ENCODE measurements at places on chromosomes 16 and 17.
A peak's percentile ranks its signal among the peaks of the same experiment; 100 is the strongest.

DNA sequence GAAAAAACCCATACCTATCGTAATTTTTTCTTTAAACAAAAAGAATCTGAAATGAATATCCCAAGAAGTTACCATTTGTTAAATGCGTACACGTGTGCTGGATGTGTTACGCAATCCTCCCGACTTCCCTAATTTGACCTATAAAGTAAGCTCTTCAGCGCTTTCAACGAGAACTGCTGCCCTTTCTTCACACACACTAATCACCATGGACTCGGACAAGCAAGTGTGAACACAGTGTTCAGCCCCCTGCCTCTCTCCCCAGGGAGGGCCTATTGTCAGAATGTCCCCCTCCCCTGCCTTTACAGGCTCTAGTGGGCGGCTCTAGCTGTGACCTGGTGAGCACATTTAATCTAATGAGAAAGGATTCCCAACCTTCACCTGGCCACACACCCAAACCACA lies 216.1 kb downstream of the CEP112 start:
- no peak for DNase-seq

- no peak for DNase-seq
Observed at GRCh38 chr16:9797306-9797705, 384.9 kb downstream of the GRIN2A start.

DNA sequence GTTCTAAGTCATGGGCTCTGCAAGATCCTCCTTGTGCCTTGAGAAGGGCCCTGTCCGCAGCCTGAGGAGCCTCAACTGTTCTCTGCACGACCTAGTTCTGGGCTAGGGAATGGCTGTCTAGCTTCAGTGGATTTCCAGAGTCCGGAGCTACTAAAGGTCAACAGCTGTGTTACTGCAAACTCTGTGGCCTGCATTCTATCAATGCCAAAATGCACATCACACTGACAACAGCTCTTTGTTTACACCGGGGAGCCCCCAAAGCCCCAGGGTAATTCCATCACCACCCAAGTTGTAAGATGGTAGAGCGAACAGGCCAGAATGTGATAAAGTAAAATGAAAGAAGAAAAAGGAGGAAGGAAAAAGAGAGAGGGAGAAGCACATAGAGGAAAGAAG lies 610.2 kb downstream of the MAF start:
- no peak for DNase-seq

DNA sequence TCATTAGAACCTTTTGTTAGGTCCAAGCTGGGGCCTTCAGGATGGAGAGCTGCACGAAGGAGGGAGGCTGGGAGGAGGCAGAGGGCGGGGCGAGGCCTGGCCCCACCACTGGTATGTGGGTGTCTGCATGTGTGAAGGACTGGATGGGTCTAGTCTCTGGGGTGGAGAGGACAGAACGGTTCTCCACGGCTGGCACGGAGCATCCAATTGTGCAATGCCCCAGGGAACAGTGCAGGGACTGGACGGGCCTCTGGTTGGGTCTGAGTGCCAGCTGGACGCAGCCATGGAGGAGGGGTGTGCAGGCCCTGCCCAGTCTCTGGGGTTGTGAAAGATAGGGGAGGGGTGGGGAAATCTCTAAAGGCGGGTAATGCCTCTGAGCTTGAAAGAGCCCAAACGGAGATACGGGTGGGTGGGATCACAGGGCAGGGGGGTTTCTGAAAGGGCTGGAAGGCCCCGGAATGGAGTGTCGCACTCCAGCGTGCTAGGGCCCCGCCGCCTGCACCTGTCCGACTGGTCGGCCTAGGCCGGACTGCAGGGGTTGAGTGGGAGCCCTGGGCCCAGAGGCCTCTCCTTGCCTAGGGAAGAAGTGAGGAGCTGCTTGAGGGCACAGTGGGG lies 1.6 kb downstream of the PPL start:
- DNase-seq, result no peak

GRCh38 chr16:70661534-70661917 lies 15.2 kb downstream of the IL34 start:
- no peak for DNase-seq

DNA sequence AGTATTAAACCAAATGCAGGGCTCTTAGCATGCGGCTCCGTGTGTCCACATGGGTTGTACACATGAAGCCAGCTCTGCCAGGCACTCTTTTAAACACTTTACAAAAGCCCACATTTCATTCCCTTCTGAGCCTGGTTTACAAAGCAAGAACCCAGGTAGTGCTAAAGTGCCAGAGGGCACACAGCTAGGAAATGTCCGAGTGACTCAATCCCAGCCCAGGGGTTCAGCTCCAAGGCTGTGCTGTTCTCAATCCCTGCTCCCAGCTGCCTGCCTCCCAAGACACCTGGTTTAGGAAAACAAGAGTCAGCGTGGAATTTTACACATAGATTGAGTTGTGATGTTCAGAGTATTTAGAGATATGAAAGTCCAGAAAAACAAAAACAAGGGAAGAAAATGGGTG lies 13.3 kb upstream of the DCAF7 start:
- no peak for DNase-seq

- DNase-seq, result no peak
Observed at GRCh38 chr16:80277182-80277581, 263.6 kb upstream of the DYNLRB2 start.

- DNase-seq, result peak; percentile 39
Observed at GRCh38 chr16:67415872-67416793, at the start of gene ZDHHC1. Gene ZDHHC1 (minus strand): TSS chr16:67416477. CDS start chr16:67407775, 8,702 bp downstream.

GRCh38 chr17:7060165-7060891 lies 16.4 kb upstream of the SLC16A11 start:
- DNase-seq, result peak; percentile 45

DNA sequence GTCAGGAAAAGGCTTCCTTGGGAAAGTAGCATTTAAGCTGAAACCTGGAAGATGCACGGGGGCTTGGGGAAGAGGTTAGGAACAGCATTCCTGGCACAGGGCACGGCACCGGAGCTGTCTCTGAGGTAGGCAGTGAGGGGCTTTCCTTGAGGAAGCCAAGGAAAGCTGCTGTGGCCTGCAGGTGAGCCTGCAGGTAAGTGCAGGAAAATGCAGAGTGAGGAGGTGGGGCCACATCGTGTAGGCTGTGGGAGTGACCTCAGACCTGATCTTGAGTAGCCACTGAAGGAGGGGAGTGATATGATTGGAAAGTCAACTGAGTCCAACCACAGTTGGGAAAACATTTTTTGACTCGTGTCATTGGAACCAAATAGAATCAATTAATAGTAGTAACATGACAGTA lies 79.5 kb downstream of the CDK5R1 start:
- DNase-seq, result no peak

GRCh38 chr17:8448310-8448709 lies 12.6 kb downstream of the NDEL1 start:
- no peak for DNase-seq

DNA sequence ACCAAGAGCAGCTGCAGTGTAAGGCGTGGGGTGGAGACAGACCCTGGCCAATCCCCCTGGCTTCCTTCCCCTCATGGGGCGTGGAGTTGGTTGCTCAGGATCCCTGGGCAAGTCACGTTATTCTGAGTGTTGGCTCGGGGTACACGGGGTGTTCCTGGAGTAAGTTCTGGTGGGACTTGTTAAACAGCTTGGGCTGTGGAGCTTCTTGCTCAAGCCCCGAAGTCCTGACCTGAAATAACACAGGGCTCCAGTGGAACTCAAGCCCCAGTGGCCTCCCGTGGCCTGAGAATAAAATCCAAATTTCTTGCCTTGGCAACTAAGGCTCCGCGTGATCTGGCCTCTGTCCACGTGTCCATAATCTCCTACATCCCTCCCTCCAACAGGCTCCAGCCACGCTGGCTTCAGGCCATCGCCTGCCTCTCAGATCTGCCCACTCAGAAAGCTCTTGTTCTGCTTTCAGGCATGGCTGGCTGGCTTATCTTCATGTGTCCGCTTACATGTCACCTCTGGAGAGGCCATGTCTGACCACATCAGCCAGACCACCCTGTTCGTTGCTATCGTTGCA lies 49.3 kb upstream of the BCO1 start:
- DNase-seq, result no peak

GRCh38 chr16:3952737-3953131 lies 72.2 kb upstream of the CREBBP start:
- no peak for DNase-seq

- no peak for DNase-seq
Observed at GRCh38 chr16:3922241-3922640, 41.7 kb upstream of the CREBBP start.

GRCh38 chr16:349211-349610 lies 3.3 kb downstream of the AXIN1 start:
- DNase-seq, result no peak

- no peak for DNase-seq
Observed at GRCh38 chr16:19822533-19822932, 62.1 kb downstream of the GPRC5B start.

All from stimulated activated CD8-positive, alpha-beta memory T cell treated with anti-CD3 and anti-CD28 coated beads, Interleukin-7, amount 100 ng/mL, for 48 hours (primary cell).